ENCODE measurements at places on chromosomes 3 and 15.
A peak's percentile ranks its signal among the peaks of the same experiment; 100 is the strongest.

GRCh38 chr3:2655229-2655701 lies 454.9 kb downstream of the IL5RA start:
- no peak for DNase-seq

DNA sequence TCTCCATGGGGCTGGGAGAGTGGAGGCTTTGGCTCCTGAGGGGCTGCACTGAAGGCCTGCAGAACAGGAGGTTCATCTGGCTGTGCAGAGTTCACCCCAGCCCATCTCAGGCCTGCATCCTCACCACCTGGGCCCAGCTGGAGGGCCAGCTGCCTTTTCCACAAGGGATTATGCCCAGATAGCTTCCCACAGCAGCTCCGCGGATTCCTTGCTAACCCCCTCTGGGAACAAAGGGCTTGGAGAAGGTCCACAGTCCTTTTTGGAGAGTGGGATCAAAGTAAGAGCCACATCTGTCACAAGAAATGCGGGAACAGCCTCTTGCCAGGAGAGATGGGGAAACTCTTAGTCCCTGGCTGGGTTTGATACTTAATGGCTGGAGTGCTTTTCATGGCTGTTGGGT lies 164.7 kb upstream of the RGMA start:
- no peak for DNase-seq

GRCh38 chr3:97981886-97982285 lies 9.7 kb upstream of the RIOX2 start:
- DNase-seq = peak; percentile 14

DNA sequence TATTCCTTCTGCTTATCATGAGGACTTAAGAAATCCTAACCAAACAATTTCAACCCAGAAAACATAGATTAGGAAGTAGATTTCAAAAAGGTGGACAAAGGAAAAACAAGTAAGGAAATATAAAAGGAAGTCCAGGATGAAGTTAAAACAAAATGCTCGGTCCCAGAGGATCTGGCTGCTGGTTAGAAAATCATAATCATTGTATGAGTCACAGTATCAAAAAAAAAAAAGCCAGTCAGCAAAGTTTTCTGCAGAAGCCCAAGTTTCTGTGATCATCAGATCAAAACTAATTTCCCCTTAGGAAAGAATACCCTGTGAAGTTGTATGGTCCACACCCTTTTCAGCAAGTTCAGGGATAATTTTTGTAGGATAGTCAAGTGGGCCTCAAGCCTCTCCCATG lies 43.0 kb upstream of the LRTM1 start:
- DNase-seq = no peak

DNA sequence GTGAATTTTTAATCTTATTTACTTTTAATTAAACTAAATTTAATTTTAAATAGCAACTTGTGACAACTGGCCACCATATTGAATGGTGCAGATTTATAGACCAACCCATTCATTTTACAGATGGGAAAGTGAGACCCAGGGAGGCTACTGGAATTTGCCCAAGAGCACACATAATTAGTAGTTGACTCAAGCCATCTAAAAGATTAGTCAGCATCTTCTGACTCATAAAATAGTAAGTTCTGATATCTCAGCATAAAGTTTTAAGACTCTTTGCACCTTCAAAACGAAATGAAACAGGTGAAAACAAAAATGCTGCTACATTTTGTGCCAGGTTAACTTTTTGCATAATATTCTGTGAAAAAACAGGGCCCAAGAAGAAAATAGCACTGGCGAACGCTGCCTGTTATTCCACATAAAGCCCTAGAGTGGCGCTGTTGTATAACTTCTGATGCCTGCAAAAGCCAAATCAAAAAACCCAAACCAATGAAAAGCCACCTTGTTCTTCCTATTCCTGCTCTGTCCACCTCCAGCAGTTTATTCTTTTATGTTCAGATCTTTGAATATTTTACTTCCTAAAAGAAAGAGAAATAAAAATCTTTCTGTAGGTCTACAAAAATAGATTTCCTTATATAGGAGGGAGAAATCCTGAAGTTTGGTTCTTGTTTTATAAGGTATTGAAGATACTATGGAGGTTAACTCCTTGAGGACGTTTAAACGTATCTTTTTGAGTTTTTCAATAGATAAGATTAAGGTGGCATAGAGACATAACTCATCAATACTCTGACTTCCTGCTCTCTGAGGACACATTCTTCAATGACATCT lies 62.8 kb downstream of the OTOL1 start:
- no peak for DNase-seq

DNA sequence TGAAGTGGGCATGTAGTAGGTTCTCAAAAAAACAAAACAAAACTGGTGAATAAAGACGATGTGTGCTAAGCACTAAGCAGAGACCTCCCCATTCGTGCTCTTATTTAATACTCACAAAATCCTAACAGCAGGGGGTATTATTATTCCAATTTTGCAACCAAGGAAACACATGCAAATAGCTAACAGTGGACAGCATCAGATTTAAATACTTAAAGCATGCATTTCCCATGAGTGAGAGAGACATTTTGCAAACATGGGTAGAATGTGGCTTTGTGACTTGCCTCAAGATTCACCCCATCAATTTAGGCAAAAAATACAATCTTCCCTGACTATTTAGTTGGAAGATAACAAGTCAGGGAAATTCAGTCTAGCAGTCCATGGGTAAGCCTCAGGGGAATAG lies 946.2 kb upstream of the CFAP20DC start:
- DNase-seq = no peak

- DNase-seq = no peak
Observed at GRCh38 chr3:108297647-108298046, 1.3 kb downstream of the HHLA2 start.

All from stimulated activated naive CD8-positive, alpha-beta T cell treated with anti-CD3 and anti-CD28 coated beads, Interleukin-15, Interleukin-2, amounts not matched to agents 100 U/mL and 50 U/mL, for 24 hours (primary cell).